ENCODE measurements at places on chromosomes 7 and 10.
A peak's percentile ranks its signal among the peaks of the same experiment; 100 is the strongest.

GRCh38 chr7:68185631-68186456 is 1189.2 kb downstream of the TYW1 start:
- no peak for DNase-seq

GRCh38 chr10:111109501-111110242 is 32.8 kb downstream of the ADRA2A start:
- DNase-seq, result no peak

DNA sequence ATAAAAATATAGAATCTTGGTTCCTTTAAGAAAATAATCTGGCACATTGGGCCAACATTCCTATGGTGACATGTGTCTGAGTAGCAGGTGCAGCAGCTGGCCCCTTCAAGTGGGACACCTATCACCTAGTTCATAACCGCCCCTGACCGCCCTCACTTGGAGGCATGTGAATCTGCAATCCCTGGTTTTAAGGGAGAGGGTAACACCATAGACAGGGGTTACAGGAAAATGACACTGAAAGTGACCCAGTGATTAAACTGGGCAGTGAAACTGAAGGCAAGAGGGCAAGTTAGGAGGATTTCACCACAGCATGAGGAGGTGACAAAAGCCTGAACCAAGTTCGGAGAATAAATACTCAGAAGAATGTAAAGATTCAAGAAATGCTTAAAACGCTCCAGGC is 1.1 kb downstream of the RSU1 start:
- no peak for DNase-seq

DNA sequence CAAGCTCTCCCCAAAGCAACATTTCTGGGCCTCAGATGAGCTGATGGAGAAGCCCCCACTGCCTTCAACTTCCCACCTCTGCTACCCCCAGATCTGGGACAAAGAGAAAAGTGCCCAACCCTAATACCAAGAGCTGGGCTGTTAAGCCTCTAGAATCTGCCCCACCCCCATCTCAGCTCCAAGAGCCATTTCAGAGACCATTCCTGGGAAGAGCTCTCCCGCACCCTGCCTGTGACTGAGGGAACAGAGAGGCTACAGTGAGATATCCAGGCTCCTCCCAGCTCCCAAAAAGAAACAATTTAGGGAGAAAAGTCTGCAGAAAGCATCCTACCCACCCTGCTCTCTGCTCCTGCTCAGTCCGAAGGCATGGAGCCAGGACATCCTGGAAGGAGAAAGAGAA is 2.5 kb upstream of the KCNH2 start:
- DNase-seq, result no peak

GRCh38 chr10:22244001-22244400 is 26.2 kb upstream of the EBLN1 start:
- DNase-seq, result no peak

DNA sequence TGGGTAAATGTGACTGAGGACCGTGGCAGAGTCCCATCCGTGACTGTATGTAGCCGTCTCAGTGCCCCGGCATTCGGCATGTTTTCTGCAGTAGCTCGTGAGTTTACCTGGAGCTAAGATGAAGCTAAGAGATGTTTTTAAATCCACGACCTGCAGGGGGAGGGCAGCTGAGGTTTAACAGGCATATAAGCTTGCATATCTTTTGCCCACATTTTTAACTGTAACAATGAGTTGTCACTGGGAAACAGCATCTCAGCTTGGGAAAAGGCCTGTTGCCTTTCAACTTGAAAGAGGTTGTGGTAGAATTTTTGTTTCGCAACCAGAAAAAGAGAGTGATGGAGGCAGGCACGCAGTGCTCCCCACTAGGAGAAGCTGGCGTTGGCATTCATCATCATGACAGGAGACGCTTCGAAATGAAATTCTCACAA is 77.7 kb downstream of the CELF2 start:
- DNase-seq, result no peak

DNA sequence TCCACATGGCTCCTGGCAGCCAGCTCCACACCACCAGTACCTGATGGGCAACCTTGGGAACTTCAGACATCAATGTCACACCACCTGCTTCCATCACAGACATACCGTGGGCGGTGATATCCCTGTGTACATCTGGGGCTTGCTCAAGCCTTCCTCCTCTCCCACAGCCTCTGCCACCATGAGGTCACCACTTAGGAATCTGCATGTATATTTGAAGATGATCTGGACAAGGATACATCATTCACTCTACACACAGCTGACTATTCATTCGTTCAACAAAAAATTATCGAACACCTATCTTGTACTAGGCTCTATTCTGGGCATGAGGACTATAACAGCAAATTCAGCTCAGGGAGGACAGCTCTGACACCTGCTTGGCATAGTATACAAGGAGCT is 6.8 kb downstream of the DLG5 start:
- DNase-seq, result no peak

DNA sequence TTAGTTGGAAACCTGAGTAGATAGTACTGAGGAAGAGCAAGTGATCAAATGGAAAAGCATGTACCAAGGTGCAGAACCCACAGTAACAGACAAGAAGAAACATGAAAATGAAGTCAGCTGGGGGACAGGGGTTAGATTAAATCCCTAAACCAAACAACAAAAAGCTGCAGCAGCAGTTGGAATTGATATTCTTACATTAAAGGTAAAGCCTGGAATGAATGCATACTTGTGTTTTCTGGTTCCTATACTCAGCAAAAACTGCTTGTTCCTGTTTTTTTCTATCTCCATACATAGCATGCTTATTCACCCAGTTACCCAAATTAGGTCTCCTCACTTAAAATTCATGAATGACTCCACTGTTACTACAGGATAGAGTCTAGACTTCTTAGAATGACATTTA is 92.4 kb downstream of the TPST1 start:
- no peak for DNase-seq

GRCh38 chr10:113487154-113487553 is 65.7 kb upstream of the HABP2 start:
- no peak for DNase-seq

DNA sequence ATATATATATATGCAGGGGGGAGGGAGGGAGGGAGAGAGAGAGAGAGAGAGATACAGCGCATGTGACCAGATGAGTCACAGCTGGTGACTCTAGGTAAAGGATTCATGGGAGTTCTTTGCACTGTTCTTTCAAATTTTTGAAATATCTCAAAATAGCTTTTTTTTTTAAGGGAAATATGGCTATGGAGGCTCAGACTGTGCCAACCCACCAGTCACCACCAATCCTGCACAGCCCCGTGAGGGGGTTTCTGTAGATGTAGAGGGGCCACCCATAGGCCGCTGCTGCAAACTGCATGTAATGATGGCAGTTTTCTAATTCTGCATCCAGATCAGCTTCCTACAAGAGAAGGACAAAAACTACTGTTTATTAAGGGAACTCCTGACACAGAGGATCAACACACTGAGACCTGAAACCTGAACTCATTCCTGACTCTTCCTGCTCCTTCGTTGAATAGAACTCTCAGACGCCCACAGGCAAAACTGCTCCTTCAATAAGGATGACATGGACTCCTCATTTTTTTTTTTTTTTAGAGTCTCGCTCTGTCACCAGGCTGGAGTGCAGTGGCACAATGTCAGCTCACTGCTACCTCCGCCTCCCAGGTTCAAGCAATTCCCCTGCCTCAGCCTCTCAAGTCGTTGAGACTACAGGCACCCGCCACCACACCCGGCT is 17.3 kb downstream of the DAGLB start:
- peak; percentile 39 for DNase-seq

GRCh38 chr10:22486431-22486830 is 141.1 kb downstream of the SPAG6 start:
- DNase-seq, result no peak

- DNase-seq, result peak; percentile 36
Observed at GRCh38 chr10:7362471-7362870, 48.4 kb downstream of the SFMBT2 start.

DNA sequence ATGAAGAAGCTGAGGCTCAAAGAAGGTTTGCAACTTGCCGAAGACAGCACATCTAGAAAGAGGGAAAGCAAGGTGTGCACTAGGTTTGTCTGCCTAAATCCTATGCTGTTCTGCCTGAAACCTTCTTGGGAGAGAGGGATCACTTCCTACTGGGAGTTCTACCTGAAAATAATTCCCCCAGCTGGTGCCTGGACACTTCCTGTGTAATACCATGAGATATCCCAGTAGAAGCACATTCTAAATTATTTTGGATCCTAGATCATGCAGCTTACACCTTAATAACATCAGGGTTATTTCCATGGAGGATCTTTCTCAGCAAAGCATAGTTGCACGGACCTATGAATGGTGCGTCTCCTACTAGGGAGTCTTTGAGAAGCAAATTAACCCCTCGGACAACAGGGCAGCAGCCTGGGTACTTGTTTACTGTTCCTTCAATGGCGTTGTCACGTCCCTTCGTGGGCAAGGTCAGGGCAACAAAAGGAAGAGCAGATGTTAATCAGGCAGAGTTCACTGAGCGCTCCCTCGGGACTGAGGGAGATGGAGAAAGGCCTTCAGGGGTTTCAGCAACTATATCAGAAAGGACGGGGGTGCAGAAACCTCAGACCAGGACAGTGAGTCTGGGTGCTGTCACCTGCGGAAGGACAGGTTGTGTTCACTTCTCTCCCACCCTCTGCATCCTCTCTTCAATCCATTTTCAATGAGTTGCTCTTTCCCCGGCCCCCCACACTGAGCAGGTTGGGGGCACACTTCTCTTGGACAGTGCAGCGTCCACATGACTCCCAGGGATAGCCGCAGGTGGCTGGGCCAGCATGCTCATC is 44.0 kb downstream of the OAT start:
- no peak for DNase-seq

GRCh38 chr7:44103566-44103922 is 601 bp upstream of the AEBP1 start:
- DNase-seq, result no peak

- no peak for DNase-seq
Observed at GRCh38 chr7:6159097-6159483, 113.3 kb downstream of the CYTH3 start.

DNA sequence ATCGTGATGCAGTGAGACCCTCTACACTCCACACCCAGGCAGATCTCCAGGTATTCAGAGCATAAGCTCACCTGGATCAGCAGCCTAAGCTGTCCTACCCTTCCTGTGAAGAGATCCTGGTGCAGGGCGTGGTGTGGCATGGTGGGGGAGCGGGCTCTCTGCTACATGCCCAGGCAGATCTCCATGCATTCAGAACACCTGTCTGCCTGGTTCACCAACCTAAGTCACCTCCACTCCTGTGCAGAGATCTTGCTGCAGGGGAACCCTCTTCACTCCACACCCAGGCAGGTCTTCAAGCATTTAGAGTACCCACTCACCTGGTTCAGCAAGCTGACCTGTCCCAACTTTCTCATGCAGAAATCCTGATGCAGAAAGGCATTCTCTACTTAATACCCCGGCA is 394.4 kb upstream of the SEMA3A start:
- DNase-seq, result no peak

DNA sequence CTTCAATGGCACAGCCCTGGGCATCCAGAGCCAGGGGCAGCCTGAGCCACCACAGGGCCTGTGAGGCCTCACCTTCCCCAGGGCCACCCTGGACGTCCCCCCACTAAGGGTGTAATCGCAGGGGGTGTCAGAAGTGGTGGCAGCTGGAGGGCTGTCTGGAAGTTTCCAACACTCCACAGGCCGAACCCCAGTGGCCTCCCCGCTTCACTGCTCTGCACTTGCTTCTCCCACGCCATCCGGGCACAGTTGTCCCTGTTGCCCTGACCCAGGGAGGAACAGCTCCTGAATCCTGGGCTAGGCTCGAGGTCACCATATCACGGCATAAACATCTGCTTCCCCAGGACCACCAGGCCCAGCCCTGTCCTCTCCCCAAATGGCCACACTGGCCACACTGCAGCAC is 276.6 kb downstream of the MAD1L1 start:
- no peak for DNase-seq

DNA sequence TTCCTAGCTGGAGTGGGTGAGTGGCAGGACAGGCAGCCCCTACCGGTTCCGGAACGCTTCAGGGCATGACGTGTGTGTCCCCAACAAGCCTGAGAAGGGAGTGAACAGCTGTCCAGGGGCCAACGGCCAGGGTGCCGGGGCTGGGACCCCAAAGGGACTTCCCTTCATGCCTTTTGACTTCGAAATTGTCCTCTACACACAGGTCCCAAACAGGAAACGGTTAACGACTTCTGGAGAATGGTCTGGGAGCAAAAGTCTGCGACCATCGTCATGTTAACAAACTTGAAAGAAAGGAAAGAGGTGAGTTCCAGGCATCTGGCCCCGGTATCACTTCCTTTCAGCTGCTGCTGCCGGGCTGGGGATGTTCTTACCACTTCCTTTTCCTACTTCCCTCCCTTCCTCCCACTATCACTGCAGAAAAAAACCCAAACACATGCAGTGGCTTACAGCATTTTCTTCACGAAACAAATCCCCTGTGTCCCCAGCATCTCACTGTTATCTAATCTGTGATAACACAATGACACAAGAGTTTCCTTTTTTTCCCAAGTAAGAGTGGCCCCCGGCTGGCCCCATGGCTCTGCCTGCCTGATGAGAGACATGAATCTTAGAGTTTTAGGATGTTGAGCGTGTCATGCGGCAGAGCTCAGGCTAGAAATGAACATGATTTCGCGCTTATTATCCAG is 63.2 kb downstream of the MKI67 start:
- peak; percentile 44 for DNase-seq

DNA sequence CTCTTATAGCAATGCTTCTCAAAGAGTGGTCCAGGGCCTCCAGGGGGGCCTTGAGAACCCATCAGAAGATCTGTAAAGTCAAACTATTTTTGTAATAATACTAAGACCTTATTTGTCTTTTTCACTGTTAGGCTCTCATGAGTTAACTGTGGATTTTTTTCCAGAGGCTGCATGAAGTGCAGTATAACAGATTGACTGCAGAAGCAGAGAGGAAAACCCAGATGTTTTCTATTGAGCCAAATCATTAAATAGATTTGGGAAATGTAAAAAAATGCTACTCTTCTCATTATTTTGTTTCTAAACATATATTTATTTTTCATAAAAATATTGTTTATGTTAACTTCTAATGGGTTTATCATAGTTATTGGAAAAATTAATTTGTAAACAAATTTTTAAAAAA is 589.0 kb upstream of the LRRTM3 start:
- no peak for DNase-seq

DNA sequence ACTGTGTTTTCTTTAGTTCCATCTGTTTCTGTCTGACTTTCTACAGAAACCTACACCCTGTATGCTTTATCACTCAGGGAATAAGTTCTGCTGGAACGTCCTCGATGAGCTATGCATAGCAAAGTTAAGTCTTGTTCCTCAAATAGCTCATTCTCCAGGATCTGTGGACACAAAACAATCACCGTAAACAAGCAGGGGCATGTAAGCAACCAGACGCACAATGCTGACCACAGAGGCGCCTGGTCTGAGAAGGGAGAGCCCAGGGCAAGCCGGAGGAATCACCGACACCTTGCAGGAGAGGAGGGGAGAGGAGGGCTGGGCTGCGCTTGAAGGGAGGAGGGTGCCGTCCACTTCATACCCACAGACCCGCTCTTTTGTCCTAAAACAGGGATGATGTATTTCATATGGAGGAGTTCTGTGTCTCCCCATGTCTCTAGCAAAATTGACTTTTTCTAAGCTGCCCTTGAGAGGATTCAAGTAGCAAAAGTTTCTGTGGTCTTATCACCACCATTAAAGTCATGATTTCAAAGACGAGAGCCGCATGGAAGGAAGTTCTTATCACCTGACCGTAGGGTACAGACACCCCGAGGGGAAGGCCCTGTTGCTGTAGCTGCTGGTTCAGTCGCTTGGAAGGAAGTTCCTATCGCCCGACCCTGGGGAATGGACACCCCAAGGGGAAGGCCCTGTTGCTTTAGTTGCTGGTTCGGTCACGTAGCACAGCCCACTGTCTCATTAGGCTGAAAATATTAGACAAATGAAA is 14.3 kb downstream of the CALML3 start:
- peak; percentile 7 for DNase-seq
